Activated naive CD4-positive, alpha-beta T cell treated with anti-CD3 and anti-CD28 coated beads, Interleukin-2, amount 50 U/mL, for 72 hours (primary cell): ENCODE measurements at places on chromosomes 1 and 21. TPM values are rescaled to one million over a fixed set of nuclear protein-coding genes. Genes with fewer than 3 reads are reported as not detected.

DNAI4 gene
- 3.0 TPM for total RNA-seq

FAAH gene
- 5.5 TPM for total RNA-seq

S100A5 gene
- 3.9 TPM for total RNA-seq

RPE65 gene
- total RNA-seq = not detected

NPHP4 gene
- total RNA-seq = 22.5 TPM

S100A7 gene
- total RNA-seq = not detected

SHE gene
- not detected for total RNA-seq

LIPI gene
- total RNA-seq = not detected

GCSAML gene
- 0.14 TPM for total RNA-seq

C8A gene
- not detected for total RNA-seq

PIGC gene
- 11.0 TPM for total RNA-seq
